Stimulated activated CD8-positive, alpha-beta memory T cell treated with anti-CD3 and anti-CD28 coated beads, Interleukin-12 subunit alpha, Interleukin-12 subunit beta, amount 100 ng/mL, for 4 hours (primary cell): ENCODE measurements at places on chromosomes 7 and 10.

DNA sequence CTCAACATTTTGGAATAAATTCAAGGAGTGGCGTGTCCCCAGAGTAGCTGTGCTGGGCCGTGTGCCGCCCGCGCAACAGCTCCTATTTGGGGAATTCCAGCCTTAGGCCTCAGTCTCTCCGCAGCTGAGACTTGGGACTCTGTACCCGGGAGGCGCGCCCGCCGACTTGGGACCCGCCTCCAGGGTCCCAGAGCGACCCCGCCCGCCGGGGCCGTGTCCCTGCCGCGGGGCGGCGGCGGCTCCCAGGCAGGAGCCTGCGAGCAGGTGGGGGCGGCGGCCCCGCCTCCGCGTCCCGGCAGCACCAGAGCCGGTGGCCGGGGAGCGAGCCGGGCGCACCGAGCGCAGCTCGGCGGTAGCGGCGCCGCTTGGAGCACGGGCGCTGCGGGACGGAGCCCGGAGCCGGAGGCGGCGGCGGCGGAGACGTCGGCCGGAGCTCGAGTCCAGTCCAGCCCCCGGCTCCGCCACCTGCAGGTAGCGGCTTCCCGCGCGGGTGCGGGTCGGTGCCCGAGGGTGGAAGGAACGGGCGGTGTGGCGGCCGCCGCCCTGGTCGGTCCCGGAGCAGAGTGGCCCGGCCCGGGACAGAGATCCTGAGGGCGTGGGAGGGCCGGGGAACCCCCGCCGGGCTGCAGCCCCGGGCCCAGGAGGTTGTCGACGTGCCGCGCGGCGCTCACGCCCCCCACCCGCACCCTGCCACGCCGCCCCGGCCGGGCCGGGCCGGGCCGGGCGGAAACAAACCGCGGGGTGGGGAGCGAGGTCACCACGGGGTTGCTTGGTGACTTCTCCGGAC, at the start of gene WIPF3:
Gene WIPF3, plus strand, starts transcription at position 301 of the 787 bp plus-strand sequence. CDS start 28,217 bp downstream, outside the sequence.
- no peak for DNase-seq

GRCh38 chr7:56218510-56218909, 102.3 kb upstream of the NUPR2 start:
- DNase-seq = no peak

- no peak for DNase-seq
Measured at GRCh38 chr7:43204081-43204480, 91.6 kb downstream of the HECW1 start.

GRCh38 chr7:102115181-102115580, 171.5 kb upstream of the SH2B2 start:
- DNase-seq = no peak

- no peak for DNase-seq
Measured at GRCh38 chr7:43792471-43793150, 34.1 kb downstream of the BLVRA start.

- DNase-seq = no peak
Measured at GRCh38 chr7:135801045-135801693, 52.6 kb upstream of the FAM180A start.

GRCh38 chr10:1715821-1716220, 21.5 kb downstream of the ADARB2 start:
- no peak for DNase-seq

- DNase-seq = no peak
Measured at GRCh38 chr7:49294611-49295010, 370.3 kb downstream of the CDC14C start.

GRCh38 chr10:123583639-123584418, 82.3 kb upstream of the GPR26 start:
- DNase-seq = no peak

DNA sequence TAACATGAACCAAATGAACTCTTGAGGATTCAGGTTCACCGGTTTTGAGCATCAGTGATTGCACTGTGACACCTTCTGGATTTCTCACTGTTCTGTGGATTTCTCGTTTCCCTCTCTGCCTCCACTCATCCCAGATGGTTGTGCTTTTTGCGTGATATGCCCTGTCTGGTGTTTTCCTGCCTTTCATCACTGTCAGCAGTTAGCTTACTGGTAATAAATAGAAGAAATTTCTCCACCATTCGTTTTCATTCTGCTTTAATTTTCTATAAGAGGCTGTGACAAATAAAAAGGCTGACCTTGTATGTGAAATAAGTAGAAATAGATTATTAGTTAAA, 16.2 kb downstream of the BPGM start:
- DNase-seq = no peak
